Stimulated activated CD8-positive, alpha-beta memory T cell treated with anti-CD3 and anti-CD28 coated beads, Interleukin-15, amount 100 ng/mL, for 4 hours (primary cell): ENCODE measurements at places on chromosomes 1 and 21.

GRCh38 chr1:66951513-66951912 is 26.7 kb downstream of the MIER1 start:
- DNase-seq = no peak

DNA sequence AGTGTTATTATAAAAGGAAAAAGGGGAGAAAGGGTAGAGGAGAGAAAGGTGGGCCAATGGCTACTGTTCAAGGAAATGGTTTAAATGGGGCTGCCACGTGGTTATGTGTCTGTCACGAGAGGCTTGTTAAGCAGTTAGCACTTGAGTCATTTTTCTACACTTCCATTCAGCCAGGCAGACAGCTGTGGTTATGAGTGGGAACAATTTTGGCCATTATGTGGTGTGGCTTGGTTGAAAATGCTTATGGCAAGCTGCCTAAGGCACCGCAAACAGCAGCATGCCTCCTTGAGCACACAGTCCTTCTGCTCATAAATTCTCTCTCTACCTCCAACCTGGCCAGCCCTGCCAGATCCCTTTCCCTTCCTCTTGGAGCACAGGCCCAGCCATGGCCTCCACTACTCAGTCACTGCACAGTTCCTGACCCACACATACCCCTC is 3.2 kb upstream of the SRM start:
- no peak for DNase-seq

DNA sequence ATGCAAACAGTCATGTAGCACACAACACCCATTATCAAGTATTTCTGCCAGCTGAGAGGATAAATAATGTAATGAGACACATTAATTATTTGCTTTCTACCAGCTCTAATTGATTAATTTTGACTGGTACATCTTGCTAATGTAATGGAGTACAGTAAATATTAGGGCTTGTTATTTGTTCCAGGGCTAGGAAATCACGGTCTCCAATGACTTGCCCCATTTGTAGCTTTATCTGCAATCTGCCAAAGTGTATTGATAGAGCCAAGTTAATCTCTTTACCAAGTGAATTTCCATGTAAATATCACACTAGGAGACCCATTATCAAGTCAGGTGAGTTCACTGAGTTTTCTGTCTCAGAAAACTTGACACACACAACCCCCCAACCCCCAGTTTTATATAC is 55.1 kb downstream of the RGS13 start:
- DNase-seq = no peak

DNA sequence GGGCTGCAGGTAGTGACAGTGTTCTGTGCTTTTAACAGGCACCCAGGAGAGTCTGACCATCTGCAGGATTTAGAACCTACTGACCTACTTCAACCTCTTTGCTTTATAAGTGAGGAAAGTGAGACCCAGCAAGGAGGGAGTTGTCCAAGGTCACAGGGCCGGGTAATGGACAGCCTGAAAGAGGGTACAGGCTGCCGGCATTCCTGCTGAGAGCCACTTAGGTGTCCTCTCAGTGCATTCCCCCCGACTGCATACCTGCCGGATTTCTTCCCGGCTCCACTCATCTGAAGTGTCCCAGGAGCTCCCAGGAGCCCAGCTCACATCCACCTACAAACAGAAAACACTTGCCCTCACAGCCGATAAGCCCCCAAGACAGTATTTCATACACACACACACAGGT is 13.9 kb downstream of the PHLDA3 start:
- no peak for DNase-seq

GRCh38 chr1:207058878-207059867 is 6.1 kb downstream of the PFKFB2 start:
- no peak for DNase-seq

- DNase-seq = no peak
These were observed 174.4 kb upstream of the HMCN1 start for GRCh38 chr1:185559684-185560331.

GRCh38 chr1:46616277-46617107 is at the start of gene MOB3C:
MOB3C (minus strand) TSS chr1:46616811; CDS start chr1:46613321, 3,490 bp downstream.
- DNase-seq = peak; percentile 58

- no peak for DNase-seq
These were observed 118.2 kb upstream of the ADGRL4 start for GRCh38 chr1:79124756-79125155.

DNA sequence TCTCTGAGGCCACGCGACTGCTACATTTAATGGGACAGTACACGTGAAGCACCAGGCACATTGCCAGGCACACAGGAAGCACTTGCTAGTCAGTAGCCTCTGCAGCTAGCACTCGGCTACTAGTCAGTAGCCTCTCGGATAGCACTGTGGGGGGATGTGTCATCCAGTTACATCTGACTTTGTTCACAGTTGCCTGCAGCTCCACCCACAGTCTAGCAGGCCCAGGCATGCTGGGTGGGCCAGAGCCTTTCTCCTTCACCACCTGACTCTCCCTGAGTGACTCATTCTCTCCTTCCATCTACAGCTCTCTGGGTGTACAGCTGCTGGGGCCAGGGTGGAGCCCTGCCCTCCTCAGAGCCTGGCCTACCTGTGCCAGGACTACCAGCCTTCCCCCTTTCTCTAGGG is 51.5 kb downstream of the PTPRF start:
- DNase-seq = peak; percentile 13

- DNase-seq = no peak
These were observed 98.2 kb downstream of the DMRTB1 start for GRCh38 chr1:53557369-53557768.

GRCh38 chr1:91171898-91172297 is 150.1 kb upstream of the ZNF644 start:
- DNase-seq = no peak

DNA sequence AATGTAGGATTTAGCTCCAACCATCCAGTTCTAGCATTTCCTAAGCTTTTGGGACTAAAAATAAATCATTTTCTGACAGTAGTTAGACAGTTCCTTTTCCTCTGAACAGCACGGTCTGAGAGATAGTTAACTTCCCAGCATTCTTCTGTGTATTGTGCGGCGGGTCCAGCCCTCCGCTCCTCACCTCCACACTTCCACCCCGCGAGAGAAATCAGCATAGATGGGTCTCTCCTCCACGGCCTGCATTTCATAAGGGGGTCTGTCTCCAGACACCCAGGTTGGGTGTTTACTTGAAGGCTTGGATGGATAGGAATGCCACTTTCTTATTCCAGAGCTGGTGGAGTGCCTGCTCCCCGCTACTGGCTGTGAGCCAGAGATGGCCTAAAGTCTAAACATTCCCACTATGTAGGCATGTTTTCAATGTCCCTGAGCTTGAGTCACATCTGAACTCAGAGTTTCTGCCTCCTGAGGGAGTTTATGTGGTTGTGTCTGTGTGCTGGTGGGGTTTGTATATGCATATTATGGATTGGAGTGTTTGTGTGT is 38.0 kb upstream of the PPP2R5A start:
- DNase-seq = no peak

GRCh38 chr1:234866007-234866866 is 256.3 kb upstream of the IRF2BP2 start:
- no peak for DNase-seq

DNA sequence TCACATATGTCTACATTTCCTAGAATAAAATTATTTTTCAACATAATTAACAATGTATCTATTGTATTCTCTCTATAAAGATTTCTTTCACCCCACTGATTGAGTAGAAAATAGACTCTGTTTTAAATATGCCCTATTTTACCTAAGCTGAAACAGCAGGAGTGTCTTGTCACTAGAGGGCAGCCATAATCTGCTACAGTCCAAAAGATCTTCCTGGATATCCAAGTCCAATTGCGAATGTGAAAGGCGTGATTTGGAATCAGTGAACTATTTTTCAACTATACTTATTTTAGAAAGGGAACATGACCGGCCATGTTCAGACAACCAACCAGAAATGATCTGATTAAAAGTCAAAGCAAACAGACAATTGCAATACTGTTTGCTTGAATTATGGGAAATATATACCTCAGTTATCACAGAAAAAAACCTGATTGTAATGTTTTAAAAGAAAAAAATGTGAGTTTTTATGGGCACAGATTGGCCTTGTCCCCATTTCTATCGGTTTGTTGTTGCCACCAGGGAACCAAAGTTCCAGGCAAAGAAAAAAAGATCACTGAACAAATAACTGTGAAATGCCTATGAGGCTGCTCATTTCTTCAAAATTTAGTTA is 1211.0 kb upstream of the ADGRL4 start:
- no peak for DNase-seq

- DNase-seq = no peak
These were observed 19.4 kb downstream of the TCP10L start for GRCh38 chr21:32565856-32566465.

DNA sequence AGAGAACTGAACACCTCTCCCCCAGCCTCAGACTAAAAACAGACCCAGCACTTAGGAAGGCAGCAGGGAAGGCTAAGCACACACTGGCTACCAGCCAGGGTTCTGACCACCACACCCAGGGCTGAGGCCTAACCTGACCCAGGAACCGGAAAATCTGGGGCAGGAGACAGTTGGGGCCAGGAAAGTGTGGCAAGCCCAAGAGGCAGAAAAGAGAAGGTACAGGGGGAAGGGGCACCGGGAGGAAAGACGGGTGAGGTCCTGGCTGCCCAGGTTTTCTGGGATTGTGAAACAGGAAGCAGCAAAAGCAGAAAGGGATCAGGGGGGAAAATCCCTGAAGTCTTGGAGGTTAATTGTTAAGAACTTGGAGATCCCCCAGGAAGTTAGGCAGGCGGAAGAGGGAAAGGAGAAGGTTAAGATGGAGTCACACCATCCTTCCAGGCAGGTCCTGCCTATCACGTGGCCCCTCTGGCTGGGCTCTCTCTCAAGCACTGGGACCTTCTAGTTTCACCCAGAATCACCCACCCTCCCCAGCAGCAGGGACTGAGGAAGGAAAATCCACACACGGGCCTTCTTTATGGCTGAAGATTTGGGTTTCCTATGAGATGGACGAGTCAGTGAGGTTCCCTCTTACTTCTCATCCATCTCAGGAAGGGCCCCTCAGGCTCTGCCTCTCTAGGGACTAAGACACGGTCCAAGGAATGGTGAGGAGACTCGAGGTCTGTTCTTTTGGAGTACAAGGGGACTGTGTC is 2.6 kb downstream of the HDGF start:
- DNase-seq = no peak

DNA sequence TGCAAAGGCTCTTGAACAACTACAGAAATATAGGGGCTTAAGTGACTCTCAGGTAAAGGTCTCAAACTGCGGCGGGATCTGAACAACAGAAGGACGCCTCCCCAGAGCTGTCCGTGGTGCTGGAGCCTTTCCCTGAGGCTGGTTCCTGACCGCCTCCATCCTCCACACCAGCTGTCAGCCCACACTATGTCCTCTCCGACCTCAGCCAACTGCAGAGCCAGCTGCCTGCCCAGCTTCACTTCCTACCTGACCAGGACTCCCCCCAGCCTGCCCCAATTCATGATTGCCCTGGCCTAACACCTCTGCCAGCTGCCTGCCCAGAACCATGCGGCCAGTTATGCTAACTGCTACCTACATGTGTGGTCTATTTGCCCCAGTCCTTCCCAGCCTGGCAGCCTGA is 63.6 kb upstream of the ZC3H12A start:
- no peak for DNase-seq

- DNase-seq = no peak
These were observed 37.1 kb downstream of the SLC30A1 start for GRCh38 chr1:211541720-211542477.

DNA sequence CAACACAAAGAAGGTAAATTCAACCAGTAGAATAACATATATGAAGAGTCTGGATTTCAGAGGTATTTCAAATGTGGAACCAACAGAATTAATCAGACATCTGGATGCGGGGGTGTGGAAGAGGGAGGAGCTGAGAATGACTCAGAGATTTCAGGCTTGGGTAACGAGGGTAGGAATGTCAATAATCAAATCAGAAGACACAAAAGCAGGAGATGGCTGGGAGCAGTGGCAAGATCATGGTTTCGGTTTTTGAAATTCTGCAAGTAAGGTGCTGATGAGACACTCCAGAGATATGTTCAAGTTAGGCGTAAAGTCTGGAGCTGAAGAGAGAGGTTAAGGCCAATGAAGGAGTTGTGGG is 64.0 kb downstream of the PLPPR5 start:
- no peak for DNase-seq

- no peak for DNase-seq
These were observed 37.9 kb downstream of the EPHA2 start for GRCh38 chr1:16117936-16118335.

DNA sequence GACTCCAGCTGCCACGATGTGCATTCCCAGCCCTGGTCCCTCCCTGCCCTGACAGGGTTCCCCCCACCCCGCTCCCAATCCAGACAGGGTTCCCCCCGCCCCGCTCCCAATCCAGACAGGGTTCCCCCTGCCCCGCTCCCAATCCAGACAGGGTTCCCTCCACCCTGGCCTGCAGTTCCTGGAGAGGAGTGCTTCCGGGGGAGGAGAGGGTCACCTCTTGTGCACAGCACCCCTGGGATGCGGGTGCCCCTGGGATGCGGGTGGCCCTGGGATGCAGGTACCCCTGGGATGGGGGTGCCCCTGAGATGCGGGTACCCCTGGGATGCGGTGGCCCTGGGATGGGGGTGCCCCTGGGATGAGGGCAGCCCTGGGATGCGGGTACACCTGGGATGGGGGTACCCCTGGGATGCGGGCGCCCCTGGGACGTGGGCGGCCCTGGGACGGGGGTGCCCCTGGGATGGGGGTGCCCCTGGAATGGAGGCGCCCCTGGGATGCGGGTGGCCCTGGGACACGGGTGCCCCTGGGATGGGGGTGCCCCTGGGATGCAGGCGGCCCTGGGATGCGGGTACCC is 36.7 kb upstream of the SLC19A1 start:
- DNase-seq = no peak

DNA sequence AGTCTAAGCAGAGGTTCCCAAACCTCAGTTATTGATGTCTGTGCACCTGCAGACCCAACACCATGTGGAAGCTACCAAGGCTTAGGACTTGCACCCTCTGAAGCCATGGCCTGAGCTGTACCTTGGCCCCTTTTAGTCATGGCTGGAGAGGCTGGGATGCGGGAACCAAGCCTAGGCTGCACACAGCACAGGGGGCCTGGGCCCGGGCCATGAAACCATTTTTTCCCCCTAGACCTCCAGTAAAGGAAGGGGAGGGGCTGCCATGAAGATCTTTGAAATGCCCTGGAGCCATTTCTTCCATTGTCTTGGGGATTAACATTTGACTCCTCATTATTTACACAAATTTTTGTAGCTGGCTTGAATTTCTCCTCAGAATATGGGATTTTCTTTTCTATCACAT is 265.9 kb downstream of the PDE4B start:
- DNase-seq = no peak

DNA sequence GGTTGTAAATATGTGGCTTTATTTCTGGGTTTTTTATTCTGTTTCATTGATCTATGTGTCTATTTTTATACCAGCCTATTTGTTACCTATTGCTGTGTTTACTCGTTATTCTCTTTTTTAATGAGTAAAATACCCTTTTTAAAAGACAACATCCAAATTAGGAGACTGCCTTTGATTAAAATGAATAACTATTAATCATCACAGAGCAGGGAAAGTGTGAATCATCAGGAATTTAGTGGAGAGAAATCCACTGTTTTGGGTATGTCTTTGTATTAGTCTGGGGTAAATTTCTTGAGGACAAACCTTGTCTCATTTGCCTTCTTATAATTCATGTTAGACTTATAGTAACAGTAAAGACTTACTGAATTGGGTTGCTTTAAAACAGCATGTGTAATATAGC is 12.1 kb downstream of the DISC1 start:
- DNase-seq = no peak

- no peak for DNase-seq
These were observed 53.4 kb downstream of the DUSP10 start for GRCh38 chr1:221688488-221688843.
